GM23338 (cell line): ENCODE measurements at places on chromosomes 12 and 14. TPM values are rescaled to one million over a fixed set of nuclear protein-coding genes. Genes with fewer than 3 reads are reported as not detected.

DNA sequence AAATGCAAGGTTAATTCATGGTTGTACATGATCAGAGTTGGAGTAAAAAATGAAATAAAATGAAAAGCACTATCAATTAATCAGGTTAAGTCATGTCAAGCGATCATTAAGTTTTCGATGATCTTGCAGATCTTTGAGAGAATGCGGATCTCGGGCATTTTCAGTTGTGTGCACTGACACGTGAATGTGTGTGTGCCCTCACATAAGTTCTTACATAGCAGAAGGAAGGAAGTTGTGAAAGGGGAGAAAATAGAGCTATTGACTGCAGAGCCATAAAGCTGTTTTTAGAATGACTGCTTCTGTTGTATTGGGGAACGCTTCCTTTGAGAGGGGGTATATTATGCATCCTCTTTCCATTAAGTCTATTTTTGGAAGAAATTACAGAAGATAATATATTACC is 101.3 kb downstream of the HMGA2 start:
- peaks cover 47% of the 10 kb centered on the region for H3K4me1 ChIP-seq
- H3K27ac ChIP-seq = peak overlapping the region; percentile 24
- peak overlapping the region; percentile 21; the same call in 1 of the 2 replicates for H3K4me3 ChIP-seq
- no peaks in the 10 kb centered on the region for H3K27me3 ChIP-seq
- DNase-seq = no peak

GRCh38 chr12:55742719-55743405 is at the start of gene GDF11:
GDF11 (plus strand) TSS chr12:55743122; CDS start chr12:55743317, 195 bp downstream.
- H3K27ac ChIP-seq = 0 out of 2 replicates have a peak within 1 kb of the TSS, but pooled peaks have one; percentile 32
- no peaks in the 10 kb centered on the region for H3K36me3 ChIP-seq
- no peaks in the 10 kb centered on the region for H3K27me3 ChIP-seq
- H3K4me3 ChIP-seq = peak within 1 kb of the TSS; percentile 95

- no peak for DNase-seq
- peaks cover 11% of the 10 kb centered on the region; the same call in 1 of the 2 replicates for H3K4me1 ChIP-seq
- no peak overlapping the region for H3K27ac ChIP-seq
Measured at GRCh38 chr12:4216187-4216927, 57.2 kb upstream of the CCND2 start.

DNA sequence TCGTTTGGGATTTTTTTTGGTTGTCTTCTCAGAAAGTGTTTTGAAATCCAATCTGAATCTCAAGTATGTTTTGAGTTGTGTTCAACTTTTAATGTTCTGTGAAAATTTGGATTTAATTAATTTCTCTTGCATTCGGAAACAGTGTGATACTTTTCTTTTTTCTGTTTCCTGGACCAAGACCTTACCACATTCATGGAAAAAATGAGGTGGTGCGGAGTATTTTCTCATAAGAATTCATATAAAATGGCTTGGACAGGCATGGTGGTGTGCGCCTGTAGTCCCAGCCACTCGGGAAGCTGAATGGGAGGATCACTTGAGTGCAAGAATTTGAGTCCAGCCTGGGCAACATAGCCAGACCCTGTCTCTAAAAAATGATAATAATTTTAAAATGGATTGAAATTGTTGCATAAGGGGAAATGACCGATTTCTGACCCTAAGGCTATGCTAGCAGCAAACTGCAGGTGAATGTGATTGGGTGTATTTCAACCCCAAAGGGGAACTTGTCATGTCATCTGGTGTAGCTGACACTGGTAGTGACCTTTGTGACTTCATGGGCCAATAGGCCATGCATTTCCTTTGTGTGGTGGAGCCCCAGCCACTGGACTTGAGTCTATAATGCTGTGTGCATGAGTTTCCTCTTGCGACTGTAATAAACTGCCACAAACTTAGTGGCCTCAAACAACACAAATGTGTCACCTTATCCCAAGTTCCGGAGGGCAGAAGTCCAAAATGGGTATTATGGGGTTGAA is 123.5 kb upstream of the RFLNA start:
- no peak overlapping the region for H3K27ac ChIP-seq
- no peaks in the 10 kb centered on the region for H3K4me1 ChIP-seq
- no peaks in the 10 kb centered on the region for H3K27me3 ChIP-seq
- no peak for DNase-seq
- no peak overlapping the region for H3K4me3 ChIP-seq

DNA sequence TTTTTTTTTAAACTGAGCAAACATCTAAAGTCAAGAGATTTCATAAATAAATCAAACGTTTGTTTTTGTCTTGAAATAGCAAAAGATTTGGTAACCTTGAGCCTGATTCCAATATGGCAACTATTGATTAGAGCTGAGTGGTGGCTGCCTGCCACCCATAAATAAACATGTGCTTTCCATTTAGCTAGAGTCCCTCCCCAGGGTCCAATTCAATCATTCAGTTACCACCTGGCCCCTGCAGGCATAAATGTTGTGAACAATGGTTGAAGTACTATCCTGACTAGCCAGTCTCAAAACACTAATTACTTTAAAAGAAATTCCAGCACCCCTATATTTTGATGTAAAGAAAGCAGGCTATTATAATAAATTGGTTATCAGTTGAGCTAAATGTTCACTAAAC is 129.7 kb upstream of the GRIP1 start:
- H3K4me1 ChIP-seq = peaks cover 14% of the 10 kb centered on the region
- H3K4me3 ChIP-seq = no peak overlapping the region
- no peaks in the 10 kb centered on the region for H3K27me3 ChIP-seq
- no peak for DNase-seq

GRCh38 chr12:40745386-40745785 is 53.1 kb downstream of the CNTN1 start:
- H3K4me3 ChIP-seq = no peak overlapping the region
- no peaks in the 10 kb centered on the region for H3K36me3 ChIP-seq
- no peaks in the 10 kb centered on the region for H3K27me3 ChIP-seq
- H3K27ac ChIP-seq = no peak overlapping the region
- peaks cover 16% of the 10 kb centered on the region; the same call in 1 of the 2 replicates for H3K4me1 ChIP-seq

- peaks cover 22% of the 10 kb centered on the region for H3K36me3 ChIP-seq
- H3K27me3 ChIP-seq = peaks cover 78% of the 10 kb centered on the region
- DNase-seq = peak; percentile 88
- H3K27ac ChIP-seq = no peak overlapping the region
- H3K4me1 ChIP-seq = peaks cover 45% of the 10 kb centered on the region
Measured at GRCh38 chr12:57236201-57236924, 6.9 kb downstream of the SHMT2 start.

GRCh38 chr12:107418981-107419380 is 266.6 kb upstream of the PWP1 start:
- DNase-seq = no peak
- no peaks in the 10 kb centered on the region for H3K36me3 ChIP-seq
- no peak overlapping the region for H3K4me3 ChIP-seq
- no peaks in the 10 kb centered on the region for H3K4me1 ChIP-seq
- H3K27ac ChIP-seq = no peak overlapping the region
- H3K27me3 ChIP-seq = no peaks in the 10 kb centered on the region

DNA sequence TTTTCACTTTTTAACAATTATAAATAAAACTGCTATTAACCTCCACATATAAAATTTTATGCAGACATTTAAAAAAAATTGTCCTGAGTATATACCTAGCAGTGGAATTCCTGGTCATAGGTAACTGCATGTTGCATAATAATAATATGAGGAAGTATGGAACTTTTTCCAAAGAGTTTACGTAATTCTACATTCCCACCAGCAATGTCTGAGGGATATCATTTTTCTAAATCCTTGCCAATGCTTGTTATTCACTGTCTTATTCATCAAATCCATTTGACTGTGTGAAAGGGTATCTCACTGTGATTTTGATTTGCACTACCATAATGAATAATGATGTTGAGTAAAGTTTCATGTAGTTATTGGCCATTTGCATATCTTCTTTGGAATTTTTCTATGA is 393.8 kb downstream of the LRFN5 start:
- no peak overlapping the region for H3K4me3 ChIP-seq
- H3K36me3 ChIP-seq = no peaks in the 10 kb centered on the region
- no peak for DNase-seq

DNA sequence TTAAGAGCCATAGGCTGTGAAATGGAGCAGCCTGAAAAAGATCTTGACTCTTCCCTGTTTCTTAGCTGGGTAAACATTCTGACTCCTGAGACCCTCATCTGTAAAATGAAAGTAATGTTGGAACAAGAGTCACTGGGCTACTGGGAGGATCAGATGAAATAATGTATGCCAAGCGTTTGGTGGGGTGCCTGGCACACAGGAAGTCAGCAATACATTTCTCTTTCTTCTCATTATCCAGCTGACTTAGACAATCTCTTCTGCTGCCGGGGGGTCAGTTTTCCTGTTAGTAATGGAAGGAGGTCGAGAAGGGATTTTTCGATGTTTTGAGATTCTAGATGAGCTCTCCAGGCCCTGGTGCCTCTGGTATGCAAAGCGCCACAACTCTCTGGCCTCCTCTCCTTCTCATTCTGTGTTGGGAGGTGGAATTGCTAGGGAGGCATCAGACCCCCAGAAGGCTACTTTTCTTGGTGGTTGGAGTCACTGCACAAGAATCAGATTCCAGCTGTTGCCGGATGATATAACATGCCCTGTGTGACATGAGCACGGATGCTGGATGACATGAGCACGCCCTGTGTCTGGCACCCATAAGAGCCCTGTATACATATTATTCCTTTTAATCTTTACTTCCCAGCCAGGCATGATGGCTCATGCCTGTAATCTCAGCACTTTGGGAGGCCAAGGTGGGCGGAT is 4.3 kb downstream of the OASL start:
- H3K27ac ChIP-seq = no peak overlapping the region
- H3K27me3 ChIP-seq = no peaks in the 10 kb centered on the region
- no peak overlapping the region for H3K4me3 ChIP-seq
- no peaks in the 10 kb centered on the region for H3K36me3 ChIP-seq

The SERPINA3 gene
- not detected in 2 replicates for total RNA-seq

The TIGAR gene
- 10.4 and 17.0 TPM in 2 replicates for total RNA-seq

- H3K4me1 ChIP-seq = peaks cover 13% of the 10 kb centered on the region
- H3K36me3 ChIP-seq = no peaks in the 10 kb centered on the region
- H3K27ac ChIP-seq = no peak overlapping the region
Measured at GRCh38 chr14:51370758-51371386, 130.8 kb downstream of the TMX1 start.

DNA sequence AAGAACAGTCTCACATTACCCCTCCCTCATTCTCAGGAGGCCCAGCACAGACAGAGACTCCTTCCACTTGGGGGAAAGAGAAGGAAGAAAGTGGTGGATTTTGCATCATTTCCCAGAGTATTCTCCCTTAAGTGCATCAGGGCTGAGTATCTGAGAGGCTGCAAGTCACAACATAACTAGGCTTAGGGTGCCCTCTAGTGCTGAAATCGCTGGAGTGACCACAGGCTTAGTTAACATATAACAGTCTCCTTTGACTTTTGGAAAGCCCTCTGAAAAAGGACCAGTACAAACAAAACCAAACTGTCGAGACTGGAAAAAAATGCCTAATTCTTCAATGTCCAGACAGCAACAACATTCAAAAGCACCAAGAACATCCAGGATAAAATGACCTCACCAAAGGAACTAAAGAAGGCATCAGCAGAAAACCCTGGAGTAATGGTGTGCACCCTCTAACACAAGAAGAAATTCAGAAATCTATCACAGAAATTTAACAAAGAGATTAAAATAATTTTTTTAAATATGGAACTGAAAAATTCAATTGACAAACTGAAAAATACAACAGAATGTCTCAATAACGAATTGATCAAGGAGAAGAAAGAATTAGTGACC is 412.3 kb downstream of the RPS29 start:
- peak; percentile 93 for DNase-seq
- H3K4me1 ChIP-seq = no peaks in the 10 kb centered on the region
- no peak overlapping the region for H3K4me3 ChIP-seq
- no peak overlapping the region for H3K27ac ChIP-seq
- H3K27me3 ChIP-seq = no peaks in the 10 kb centered on the region

DNA sequence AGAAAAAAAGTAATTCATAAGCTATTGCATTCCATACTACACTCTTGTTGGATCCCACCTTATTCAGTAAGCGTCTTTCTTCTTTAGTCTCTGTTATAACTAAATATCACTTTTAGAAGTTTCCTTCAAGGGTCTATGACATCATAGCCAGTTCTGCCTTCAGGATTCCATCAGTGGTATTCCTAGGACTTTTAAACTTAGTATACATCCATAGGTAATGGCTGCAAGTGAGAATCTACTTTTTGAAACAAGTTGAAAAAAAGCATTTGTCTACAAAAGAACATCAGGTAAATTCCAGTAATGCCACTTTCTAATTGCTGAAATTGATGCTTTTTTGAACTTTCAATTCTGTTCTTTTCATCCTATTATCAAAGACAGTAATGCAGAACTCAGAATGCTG is at the start of gene FSCB:
FSCB (minus strand) TSS at position 101 of the 400 bp plus-strand sequence. CDS start 296 bp downstream, outside the sequence.
- no peak within 1 kb of the TSS for H3K27ac ChIP-seq
- no peaks in the 10 kb centered on the region for H3K4me1 ChIP-seq
- no peaks in the 10 kb centered on the region for H3K36me3 ChIP-seq
- no peak for DNase-seq

The OR4E2 gene
- not detected in 2 replicates for total RNA-seq

DNA sequence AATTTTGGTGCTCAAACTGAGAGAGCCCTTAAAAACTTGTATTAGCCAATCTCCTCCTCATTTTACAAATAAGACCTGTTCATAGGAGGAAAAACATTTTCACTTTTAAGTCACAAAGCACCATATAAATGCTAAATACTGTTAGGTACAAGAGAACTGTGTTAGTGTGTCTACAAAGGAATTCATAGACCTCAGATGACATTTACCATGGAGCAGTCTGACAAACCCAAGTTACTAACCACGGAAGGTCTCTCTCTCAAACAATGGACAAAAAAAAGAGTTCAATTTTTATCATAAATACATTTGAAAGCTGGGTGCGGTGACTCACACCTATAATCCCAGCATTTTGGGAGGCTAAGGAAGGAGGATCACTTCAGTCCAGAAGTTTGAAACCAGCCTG is 10.0 kb downstream of the SBNO1 start:
- H3K4me3 ChIP-seq = no peak overlapping the region
- peaks cover 14% of the 10 kb centered on the region; the same call in 1 of the 2 replicates for H3K4me1 ChIP-seq
- no peaks in the 10 kb centered on the region for H3K36me3 ChIP-seq
- DNase-seq = no peak
- H3K27me3 ChIP-seq = no peaks in the 10 kb centered on the region

GRCh38 chr14:92513204-92513965 is at the start of gene RIN3:
RIN3 (plus strand) TSS chr14:92513781; CDS start chr14:92513933, 152 bp downstream.
- no peaks in the 10 kb centered on the region; the same call in 1 of the 2 replicates for H3K4me1 ChIP-seq
- peak; percentile 84 for DNase-seq
- H3K36me3 ChIP-seq = no peaks in the 10 kb centered on the region
- peaks cover 40% of the 10 kb centered on the region for H3K27me3 ChIP-seq
- peak within 1 kb of the TSS; percentile 75 for H3K4me3 ChIP-seq
- no peak within 1 kb of the TSS for H3K27ac ChIP-seq

The ENTPD5 gene
- total RNA-seq = 5.5 and 7.9 TPM in 2 replicates

The NPC2 gene
- total RNA-seq = 287 and 331 TPM in 2 replicates

GRCh38 chr12:104524034-104524832 is 67.5 kb downstream of the CHST11 start:
- H3K4me3 ChIP-seq = no peak overlapping the region
- DNase-seq = no peak
- no peaks in the 10 kb centered on the region for H3K27me3 ChIP-seq

The RNASE9 gene
- total RNA-seq = 0.24 and 0.74 TPM in 2 replicates
